A172 (cell line): ENCODE measurements at places on chromosomes 7 and 10. TPM values are rescaled to one million over a fixed set of nuclear protein-coding genes. Genes with fewer than 3 reads are reported as not detected.

Gene SCRN1
- total RNA-seq, result 190 and 195 TPM in 2 replicates

Gene COL1A2
- 104 and 144 TPM in 2 replicates for total RNA-seq

Gene SSC4D
- total RNA-seq, result 0.76 and 2.4 TPM in 2 replicates

Gene GJC3
- not detected in 2 replicates for total RNA-seq

Gene GATA3
- total RNA-seq, result 0.12 and 0.46 TPM in 2 replicates

Gene ASCC1
- 30.0 and 39.5 TPM in 2 replicates for total RNA-seq

Gene NEURL1
- 0.17 TPM in 1 of 2 replicates, not detected in the other for total RNA-seq

Gene C10orf105
- not detected in 2 replicates for total RNA-seq

Gene IGF2BP3
- total RNA-seq, result 64.3 and 74.1 TPM in 2 replicates
